ENCODE measurements at places on chromosomes 2 and 18.

- no peak for DNase-seq
Measured at GRCh38 chr2:58065248-58065647, 18.6 kb downstream of the VRK2 start.

- no peak for DNase-seq
Measured at GRCh38 chr2:69054431-69054830, 41.5 kb downstream of the ANTXR1 start.

DNA sequence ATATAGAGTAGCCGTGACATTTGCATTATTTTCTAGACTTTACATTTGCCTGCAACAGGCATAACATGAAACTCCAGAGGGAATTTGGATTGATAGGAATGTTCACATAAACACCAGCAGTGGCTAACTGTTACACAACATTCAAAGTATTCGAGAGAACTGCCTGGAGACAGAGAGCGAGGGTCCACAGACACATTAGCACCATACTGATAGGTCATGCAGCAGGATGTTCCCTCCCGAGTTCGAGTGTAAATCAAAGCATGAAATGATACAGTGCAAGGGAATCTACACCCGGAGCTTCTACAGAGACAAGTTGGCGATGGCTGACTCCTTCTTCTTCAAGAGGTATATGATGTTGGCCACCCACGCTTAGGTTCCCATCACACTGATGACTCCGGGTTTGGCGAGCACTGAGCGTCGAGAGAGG is 89.5 kb downstream of the COL6A3 start:
- DNase-seq = no peak

DNA sequence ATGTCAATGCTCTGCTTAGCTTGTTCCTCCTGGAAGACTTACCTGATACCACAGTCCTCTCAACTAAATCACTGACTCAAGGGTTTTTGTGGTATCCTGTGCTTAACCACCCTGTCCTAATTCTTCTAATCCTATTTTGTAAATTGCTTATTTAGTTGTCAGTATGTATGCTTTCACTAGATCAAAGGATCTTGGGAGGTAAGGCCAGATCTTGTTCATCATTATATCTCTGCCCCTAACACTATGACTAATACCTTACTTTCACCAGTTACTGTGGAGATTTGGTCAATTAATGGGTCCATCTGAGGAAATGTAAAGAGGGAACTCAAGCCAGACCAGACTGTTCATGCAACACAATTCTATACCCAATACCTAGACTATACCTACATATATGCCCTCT is 203.2 kb downstream of the GULP1 start:
- no peak for DNase-seq

- no peak for DNase-seq
Measured at GRCh38 chr2:99552529-99552928, 62.7 kb upstream of the REV1 start.

DNA sequence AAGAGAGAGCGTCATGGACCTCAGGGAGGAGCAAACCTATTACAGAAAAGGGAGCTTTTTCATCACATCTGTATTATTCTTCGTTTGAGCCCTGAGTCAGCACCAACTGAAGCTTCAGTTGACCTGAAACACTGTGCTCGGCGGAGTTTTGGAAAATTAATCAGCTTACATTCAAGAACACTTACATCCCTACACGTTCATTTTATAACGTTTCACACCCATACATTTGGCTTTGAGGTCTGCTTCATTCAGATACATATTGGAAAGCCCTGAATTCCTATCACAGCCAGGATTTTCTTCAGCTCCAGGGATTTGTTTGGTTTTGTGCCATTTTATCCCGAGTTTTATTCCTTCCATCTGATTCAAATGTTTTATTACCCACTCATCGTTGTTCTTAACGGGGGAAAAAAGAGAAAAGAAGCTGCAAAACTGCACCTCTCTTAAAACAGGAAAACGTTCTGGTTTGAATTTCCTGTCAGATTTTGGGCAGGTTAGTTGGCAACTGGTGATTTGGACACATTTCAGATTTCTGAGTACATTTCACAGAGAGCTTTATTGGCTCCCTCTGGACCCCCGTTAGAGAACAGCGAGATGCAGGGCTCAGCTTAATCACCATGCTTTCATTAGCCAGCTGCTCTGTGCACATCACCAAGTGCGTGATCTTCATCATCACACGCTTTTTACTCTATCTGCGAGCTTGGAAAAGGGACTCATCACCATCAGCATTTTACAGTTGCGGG is 88.8 kb downstream of the CDC42EP3 start:
- no peak for DNase-seq

GRCh38 chr2:86556508-86556907 is 6.7 kb downstream of the CHMP3 start:
- no peak for DNase-seq

DNA sequence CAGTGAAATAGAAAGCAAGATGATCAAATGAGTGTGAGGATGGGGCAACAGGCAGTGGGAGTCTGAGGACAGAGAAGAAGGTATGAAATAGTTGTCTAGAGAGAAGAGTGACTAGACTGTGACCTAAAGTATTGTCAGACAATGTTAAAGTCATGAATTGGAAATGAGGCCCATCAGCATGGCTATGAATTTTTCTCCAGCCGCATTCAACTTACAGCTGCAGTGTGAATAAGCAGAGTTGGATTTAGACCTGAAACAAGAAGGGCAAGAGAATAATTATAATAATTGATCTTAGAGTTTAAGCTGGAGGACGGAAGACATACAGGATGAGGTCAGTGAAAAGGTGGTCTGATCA is 4.2 kb upstream of the TSPYL6 start:
- DNase-seq = no peak

- no peak for DNase-seq
Measured at GRCh38 chr2:228446734-228447133, 265.2 kb upstream of the SPHKAP start.

DNA sequence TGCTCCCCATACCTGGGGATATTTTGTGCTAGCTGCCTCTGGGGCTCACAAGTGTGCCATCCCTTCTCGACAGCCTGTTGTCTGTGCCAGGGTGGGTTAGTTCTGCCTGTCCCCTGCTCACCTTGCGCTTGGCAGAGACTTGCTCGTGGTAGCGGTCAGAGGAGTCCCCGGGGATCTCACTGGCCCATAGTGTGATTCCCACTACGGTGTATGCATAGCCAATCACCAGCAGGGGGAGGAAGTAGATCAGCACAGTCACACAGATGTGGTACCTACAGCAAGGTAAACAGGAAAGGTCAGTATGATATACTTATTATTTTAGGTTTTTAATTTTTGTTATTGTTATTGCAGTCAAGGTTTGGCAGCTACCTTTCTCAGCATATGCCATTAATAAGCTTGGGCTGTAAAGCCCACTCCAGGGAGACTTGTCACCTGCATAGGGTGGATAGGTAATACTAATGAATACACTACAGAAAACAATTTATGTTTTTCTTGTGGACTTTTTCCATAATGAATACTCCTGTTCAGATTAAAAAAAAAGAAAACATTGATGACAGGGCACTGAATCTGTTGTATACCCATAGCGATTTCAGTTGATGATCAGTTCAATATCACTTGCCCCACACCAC is 95.2 kb downstream of the POLE4 start:
- DNase-seq = no peak

Measured in stimulated activated CD4-positive, alpha-beta T cell treated with anti-CD3 and anti-CD28 coated beads, Interleukin-4, amount 100 ng/mL, for 24 hours (primary cell).